Activated CD4-positive, alpha-beta T cell treated with anti-CD3 and anti-CD28 coated beads, Interleukin-2, amount 50 U/mL, for 4 hours (primary cell): ENCODE measurements at places on chromosomes 3 and 15.

DNA sequence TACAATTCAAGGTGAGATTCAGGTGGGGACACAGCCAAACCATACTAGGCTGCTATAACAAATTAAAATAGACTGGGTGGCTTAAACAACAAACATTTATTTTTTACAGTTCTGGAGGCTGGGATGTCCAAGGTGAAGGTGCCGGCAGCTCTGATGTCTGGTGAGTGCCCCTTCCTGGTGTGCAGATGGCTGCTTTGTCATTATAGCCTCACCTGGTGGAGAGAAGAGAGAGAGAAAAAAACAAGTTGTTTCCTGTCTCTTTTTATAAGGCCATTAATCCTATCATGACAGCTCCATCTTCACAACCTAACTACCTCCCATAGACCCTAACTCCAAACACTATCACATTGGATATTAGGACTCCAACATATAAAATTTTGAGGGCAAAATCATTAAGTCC lies 279.7 kb downstream of the ZIC1 start:
- no peak for DNase-seq

GRCh38 chr3:175869404-175869803 lies 1010.3 kb downstream of the NAALADL2 start:
- DNase-seq: no peak

DNA sequence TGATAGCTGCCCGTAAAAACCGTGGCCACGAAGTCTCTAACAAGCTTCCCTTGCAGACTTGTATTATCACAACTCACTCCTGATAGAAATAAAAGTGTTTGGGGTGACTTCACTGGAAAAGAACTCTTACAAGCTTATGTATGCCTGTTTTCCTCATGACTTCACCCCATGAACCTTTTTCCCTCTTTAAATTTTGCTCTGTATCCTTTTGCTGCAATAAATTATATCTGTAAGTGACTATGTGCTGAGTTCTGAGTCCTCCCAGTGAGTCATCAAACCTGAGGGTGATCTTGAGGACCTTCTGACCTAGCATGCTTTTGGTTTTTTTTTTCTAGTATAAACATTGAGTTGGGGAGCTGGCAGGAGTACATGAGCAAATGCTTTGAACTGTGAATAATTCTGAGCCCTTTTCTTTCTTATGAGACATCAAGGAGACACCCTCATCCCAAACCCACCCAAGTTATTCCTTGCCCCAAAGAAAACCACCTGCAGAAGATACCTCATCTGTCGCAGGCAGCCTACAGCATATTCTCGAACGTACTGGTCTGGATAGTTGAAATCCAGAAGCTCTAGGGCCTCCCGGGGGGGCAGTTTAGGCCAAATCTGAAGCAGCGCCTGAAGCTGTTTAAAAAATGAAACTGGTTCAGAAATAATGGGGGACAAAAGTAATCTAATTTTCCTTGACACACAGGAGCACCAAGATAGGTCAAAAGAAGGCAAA lies 85.9 kb downstream of the FAIM start:
- no peak for DNase-seq

GRCh38 chr3:12924437-12924836 lies 83.1 kb upstream of the RPL32 start:
- no peak for DNase-seq

GRCh38 chr3:52216585-52217408 lies 8.6 kb downstream of the TLR9 start:
- peak; percentile 64 for DNase-seq

GRCh38 chr15:78063217-78063616 lies 14.3 kb downstream of the TBC1D2B start:
- DNase-seq: no peak

- no peak for DNase-seq
These were observed 85.1 kb downstream of the PDCD6IP start for GRCh38 chr3:33883538-33883950.

DNA sequence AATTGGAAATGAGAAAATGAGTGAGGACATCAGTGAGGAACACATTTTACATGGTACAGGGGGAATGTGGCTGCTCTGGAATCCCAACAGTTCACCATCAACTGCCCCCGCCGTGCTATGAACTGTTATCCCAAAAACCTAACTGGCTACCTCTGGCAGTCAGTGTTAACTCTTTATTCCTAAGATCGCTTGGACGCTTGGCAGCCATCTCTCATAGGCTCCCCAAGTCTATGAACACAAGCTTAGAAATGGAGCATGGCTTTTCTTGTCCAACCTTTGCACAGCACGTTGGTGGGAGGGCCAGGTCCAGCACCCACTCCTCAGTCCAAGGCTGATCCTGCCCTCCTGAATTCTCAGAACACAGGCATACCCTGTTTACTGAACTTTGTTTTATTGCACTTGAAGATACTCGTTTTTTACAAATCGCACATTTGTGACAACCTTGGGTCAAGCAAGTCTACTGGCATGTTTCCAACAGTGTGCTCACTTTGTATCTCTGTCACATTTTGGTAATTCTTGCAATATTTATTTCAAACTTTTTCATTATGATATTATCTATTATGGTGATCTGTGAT lies 53.6 kb downstream of the SENP2 start:
- DNase-seq: no peak
